Smooth muscle cell of the umbilical artery (primary cell): ENCODE measurements at places on chromosomes 11 and 22. TPM values are rescaled to one million over a fixed set of nuclear protein-coding genes. Genes with fewer than 3 reads are reported as not detected.

The ACR gene
- total RNA-seq, result not detected in 2 replicates

The PANX3 gene
- not detected in 2 replicates for total RNA-seq

The USP2 gene
- 0.88 TPM in 1 of 2 replicates, not detected in the other for total RNA-seq

The MYBPC3 gene
- not detected in 2 replicates for total RNA-seq

The ZFP91 gene
- total RNA-seq, result 53.2 and 61.7 TPM in 2 replicates

The PGA3 gene
- not detected in 2 replicates for total RNA-seq

The ELFN2 gene
- 0.59 and 0.74 TPM in 2 replicates for total RNA-seq

The LRRC56 gene
- 0.89 and 1.0 TPM in 2 replicates for total RNA-seq

The MS4A4E gene
- not detected in 2 replicates for total RNA-seq

The NLRP14 gene
- 0.18 TPM in 1 of 2 replicates, not detected in the other for total RNA-seq

The KCNE3 gene
- total RNA-seq, result 0.60 and 4.5 TPM in 2 replicates

The PCSK7 gene
- 58.2 and 70.0 TPM in 2 replicates for total RNA-seq

The OMP gene
- 1.2 and 1.5 TPM in 2 replicates for total RNA-seq

The ANGPTL5 gene
- total RNA-seq, result not detected in 2 replicates

The ACTN3 gene
- total RNA-seq, result under 0.01 and 0.09 TPM in 2 replicates

The KRTAP5-11 gene
- total RNA-seq, result not detected in 2 replicates

The DSCAML1 gene
- total RNA-seq, result not detected in 2 replicates

The PNPLA5 gene
- total RNA-seq, result not detected in 2 replicates

The FGF19 gene
- not detected in 2 replicates for total RNA-seq

The CCDC83 gene
- total RNA-seq, result not detected in 2 replicates

The MUC6 gene
- total RNA-seq, result not detected in 2 replicates

The CAPRIN1 gene
- 181 and 286 TPM in 2 replicates for total RNA-seq

The MAP6 gene
- 0.59 and 0.69 TPM in 2 replicates for total RNA-seq

The OR2AG1 gene
- not detected in 2 replicates for total RNA-seq

The BLID gene
- 12.8 and 46.5 TPM in 2 replicates for total RNA-seq

The FXYD6 gene
- not detected in 2 replicates for total RNA-seq

The EFCAB6 gene
- total RNA-seq, result 1.5 and 3.3 TPM in 2 replicates

The TRIM29 gene
- 0.51 and 3.3 TPM in 2 replicates for total RNA-seq

The APOL5 gene
- total RNA-seq, result not detected in 2 replicates

The SPON1 gene
- total RNA-seq, result 0.55 and 3.9 TPM in 2 replicates

The CDON gene
- total RNA-seq, result 7.1 and 8.1 TPM in 2 replicates

The CRACR2B gene
- total RNA-seq, result 0.30 and 1.2 TPM in 2 replicates

The KCNJ1 gene
- not detected in 2 replicates for total RNA-seq

The APBB1 gene
- total RNA-seq, result 31.1 and 34.1 TPM in 2 replicates

The OR52I1 gene
- total RNA-seq, result not detected in 2 replicates

The ELMOD1 gene
- total RNA-seq, result 2.1 and 2.8 TPM in 2 replicates

The EHF gene
- total RNA-seq, result 1.2 and 16.0 TPM in 2 replicates

The ADSL gene
- 100 and 140 TPM in 2 replicates for total RNA-seq

The PICK1 gene
- 9.8 and 17.2 TPM in 2 replicates for total RNA-seq

The SCGB1A1 gene
- total RNA-seq, result not detected in 2 replicates

The XRCC6 gene
- total RNA-seq, result 288 and 308 TPM in 2 replicates

The RASL10A gene
- total RNA-seq, result not detected in 2 replicates

The RAG2 gene
- not detected in 2 replicates for total RNA-seq

The OR2D2 gene
- total RNA-seq, result 0.78 TPM in 1 of 2 replicates, not detected in the other

The TRPM5 gene
- not detected in 2 replicates for total RNA-seq

The CSNK2A3 gene
- 2.1 and 5.6 TPM in 2 replicates for total RNA-seq

The OR56A1 gene
- total RNA-seq, result under 0.01 TPM in 1 of 2 replicates, not detected in the other

The OR4A16 gene
- total RNA-seq, result not detected in 2 replicates
